ENCODE measurements at places on chromosomes 3 and 15.

DNA sequence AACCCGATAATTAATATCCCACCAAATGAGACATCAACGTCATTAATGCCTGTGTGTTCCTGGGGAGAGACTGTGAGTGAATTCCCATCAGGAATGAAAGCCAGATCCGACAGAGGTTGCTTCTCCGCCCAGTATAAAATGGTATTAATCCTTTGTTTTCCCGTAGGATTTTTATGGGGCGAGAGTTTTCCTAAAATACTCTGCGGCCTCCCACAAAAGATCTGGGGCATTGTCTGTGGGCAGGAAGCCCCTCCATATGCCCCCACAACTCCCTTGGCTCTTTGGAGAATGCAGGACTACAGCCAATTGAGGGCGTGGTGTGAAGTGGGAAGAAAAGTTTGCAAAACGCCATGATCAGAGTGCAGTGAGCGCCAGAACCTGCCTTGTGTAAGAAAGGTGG lies 26.7 kb downstream of the ZIC4 start:
- no peak for DNase-seq

- DNase-seq = no peak
Observed at GRCh38 chr3:89360156-89360555, 252.7 kb downstream of the EPHA3 start.

DNA sequence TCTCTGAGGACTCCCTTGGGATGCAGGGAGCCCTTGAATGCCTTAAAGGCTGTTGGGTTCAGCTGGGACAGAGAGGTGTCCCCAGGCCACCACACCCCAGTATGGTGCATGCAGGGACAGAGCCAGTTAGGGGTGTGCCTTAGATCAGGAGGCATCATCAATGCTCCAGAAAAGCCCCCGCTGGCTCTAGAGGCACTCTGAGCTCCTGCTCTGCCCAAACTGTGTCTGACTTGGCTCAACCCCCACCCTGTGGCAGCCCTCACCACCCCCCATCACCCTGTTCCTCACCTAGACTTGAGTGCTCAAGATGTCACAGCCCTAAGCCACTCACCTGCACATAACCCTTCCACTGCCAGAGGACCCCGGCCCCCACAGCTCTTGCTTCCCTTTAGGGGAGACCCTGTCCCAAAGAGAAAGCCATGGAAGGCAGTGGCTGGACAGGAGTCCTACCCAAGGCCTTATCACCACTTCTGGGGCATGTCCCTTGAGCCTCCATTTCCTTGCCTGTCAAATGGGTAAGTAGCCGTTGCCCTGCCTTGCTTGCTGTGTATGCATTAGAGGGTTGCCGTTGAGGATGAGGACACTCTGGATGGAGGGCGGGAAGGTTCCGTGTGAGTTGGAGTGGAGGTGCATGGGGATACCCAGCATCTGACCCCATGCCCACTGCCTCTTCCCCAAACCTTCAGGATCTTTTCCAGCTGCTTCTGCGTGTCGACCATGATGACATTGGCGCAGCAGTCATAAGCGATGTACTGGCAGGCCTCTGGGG lies 41.4 kb downstream of the ACSBG1 start:
- DNase-seq = no peak

DNA sequence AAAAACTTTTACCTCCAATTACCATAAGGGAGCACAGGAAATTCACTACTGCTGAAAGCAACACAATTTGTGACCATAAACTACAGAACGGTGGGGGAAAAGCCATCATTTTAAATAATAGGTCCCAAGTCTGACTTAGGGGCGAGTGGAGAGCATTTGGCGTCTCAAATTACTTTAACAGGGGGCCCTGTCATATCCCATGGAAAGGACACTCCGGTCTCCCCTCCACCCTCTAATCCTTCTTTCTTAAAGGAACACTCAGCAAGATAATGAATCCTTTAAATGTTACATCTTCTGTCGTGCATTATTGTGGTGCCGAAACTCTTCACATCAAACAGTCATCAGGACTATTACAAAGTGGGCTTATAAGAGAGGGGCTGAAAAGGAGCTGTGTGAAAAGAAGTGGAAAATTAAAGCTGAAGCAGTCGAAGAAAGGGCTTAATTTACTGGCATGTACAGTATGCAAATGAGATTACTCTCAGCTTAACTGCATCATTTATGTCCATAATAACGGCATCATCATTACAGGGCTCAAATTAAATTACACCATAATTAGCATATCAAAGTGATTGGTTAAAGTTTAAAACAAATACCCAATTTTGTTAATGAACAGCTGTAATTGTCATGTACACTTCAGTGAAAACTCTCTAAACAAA lies 342.2 kb downstream of the FOXP1 start:
- DNase-seq = no peak

DNA sequence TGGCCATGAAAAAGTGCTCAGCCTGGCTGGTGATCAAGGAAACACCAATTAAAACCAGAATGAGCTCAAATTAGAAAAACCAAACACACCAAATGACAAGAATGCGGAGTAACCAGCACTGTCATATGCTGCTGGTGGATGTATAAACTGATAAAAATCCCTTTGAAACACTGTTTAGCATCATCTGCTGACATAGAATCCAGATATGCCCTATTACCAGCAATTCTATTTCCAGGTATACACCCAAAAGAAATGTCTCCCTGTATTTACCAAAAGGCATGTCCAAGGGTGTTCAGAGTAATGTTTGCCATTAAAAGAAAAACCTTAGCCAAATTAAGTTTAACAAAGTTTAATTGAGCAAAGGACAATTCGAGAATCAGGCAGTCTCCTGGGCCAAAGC lies 138.6 kb downstream of the FMN1 start:
- no peak for DNase-seq

DNA sequence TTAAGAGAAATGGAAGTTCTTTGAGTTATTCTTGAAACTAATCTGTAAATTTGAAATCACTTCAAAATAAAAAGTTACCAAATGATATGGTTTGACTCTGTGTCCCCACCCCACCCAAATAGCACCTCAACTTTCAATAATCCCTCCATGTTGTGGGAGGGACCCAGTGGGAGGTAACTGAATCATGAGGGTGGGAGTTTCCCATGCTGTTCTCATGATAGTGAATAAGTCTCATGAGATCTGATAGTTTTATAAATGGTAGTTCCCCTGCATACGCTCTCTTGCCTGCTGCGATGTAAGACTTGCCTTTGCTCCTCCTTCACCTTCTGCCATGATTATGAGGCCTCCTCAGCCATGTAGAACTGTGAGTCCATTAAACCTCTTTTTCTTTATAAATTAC lies 690.7 kb upstream of the ZNF385D start:
- DNase-seq = no peak

GRCh38 chr3:69011096-69011730 lies 2.3 kb downstream of the EOGT start:
- DNase-seq = no peak

GRCh38 chr3:58009026-58009748 lies 965 bp downstream of the FLNB start:
- peak; percentile 22 for DNase-seq

DNA sequence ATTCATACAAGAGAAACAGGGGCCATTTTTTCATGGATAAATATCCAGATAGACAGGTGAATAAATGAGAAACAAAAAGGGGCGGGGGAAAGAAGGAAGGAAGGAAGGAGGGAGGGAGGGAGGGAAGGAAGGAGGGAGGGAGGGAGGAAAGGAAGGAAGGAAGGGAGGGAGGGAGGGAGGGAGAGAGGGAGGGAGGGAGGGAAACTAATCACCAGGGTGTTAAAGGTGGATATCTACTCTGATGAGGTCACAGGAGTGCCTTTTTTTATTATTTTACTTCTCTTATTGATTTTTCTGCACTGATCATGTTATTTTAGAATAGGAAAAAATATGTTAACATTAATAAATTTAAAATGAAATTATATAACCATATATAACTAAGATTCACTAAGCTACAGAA lies 10.4 kb upstream of the VEPH1 start:
- DNase-seq = no peak

DNA sequence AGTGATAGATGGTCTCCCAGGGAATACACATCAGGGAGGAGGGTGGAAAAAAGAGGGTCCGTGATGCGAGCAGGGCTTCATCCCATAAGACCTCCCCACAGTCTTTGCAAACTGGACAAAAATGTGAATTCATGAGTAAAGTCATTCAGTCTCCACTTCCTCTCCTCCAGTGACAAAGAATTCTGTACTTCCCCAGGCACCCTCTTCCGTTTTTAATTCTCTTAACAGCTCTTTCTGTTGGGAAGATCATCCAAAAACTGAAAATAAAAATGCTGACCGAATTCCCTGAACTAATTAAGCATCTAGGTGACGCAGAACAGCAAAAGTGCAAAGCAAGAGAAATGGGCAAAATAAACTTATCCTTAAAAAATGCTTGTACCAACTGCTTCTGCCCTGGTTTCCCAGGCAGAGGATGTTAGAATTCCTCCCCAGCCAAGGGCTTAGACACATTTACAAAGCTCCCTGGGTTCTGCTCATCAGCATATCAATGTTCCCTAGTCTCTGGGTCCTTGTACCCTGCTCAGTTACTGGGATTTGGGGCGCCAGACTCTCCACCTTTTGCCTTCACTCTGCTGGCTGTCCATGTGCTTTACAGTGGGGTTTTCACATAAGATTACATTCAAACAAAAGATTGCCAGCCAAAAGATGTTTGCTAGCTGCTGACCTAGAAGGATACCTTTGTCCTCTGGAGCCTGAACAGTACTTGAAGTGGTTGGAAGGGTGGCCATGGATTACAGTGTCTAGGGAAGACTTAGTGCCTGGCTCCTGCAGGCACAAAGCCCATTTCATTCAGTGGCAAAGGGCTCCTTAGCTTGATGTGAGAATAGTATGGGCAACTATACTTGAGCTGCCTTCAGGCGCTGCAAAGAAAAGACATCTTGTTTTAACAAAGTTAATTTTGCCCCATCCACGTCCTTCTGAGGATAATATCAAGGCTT lies 69.4 kb downstream of the ARNT2 start:
- DNase-seq = no peak

DNA sequence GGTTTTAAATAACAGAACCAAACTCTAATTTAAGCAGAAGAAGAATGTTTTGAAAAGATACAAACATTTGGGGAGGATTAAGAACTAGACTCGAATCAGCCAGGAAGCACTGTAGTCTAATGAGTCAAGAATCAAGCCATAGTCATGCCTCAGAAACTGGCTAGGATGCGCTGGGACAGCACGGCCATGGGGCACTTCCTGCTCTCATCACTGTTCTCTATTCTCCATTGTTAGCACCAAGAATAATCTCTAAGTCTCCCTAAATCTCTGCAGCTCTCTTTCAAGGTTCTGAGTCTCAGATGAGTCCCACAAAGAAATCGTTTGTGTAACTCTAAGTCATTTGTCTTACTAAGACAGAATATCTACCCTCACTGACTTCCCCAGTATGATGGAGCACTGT lies 399.0 kb upstream of the KCNMB2 start:
- no peak for DNase-seq

GRCh38 chr3:45406772-45407171 lies 18.4 kb downstream of the LARS2 start:
- DNase-seq = no peak

Data from stimulated activated CD8-positive, alpha-beta memory T cell treated with anti-CD3 and anti-CD28 coated beads, Interleukin-4, amount 100 ng/mL, for 24 hours (primary cell).